ENCODE measurements at places on chromosomes 2 and 18.

GRCh38 chr2:15554525-15555218 lies 6.5 kb downstream of the NBAS start:
- no peak for DNase-seq

DNA sequence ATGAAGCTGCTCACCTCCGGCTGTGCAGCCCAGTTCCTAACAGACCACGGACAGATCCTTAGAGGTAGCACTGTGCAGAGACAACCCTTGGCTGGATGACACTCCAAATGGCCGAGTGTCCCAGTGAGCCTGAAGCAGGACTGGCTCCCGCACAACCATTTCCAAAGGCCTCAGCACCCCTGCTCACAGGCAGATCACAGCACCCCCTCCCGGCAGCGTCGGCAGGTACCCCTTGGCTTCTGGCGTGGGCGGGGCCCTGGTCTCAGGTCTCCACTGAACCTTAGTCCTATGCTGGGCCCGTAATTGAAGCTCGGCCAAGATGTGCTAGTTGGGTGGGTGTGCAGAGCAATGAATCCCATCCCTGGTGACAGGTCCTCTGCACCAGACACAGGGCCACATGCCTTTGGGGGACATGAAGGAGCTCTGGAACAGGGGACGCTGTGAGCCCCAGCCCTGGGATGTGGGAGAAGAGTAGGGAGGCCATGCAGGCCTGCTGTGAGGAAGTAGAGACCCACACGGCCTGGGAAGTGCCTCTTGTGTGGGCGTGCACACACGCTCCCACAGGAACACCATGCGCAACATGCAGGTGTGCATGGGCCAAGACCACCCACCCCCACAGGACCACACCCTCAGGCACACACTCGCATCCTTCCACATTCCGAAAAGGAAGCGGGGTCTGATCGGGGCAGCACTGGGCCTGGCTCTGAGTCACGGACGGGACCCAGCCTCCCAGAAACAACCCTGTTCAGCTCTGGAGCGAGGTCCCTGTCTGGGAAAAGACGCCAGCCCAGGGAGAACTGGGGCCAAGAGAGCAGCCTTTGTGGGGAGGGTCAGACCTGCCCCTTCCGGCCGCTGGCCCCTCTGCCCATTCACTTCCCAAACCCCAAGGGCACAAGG lies 2.8 kb downstream of the DUSP2 start:
- DNase-seq = no peak

DNA sequence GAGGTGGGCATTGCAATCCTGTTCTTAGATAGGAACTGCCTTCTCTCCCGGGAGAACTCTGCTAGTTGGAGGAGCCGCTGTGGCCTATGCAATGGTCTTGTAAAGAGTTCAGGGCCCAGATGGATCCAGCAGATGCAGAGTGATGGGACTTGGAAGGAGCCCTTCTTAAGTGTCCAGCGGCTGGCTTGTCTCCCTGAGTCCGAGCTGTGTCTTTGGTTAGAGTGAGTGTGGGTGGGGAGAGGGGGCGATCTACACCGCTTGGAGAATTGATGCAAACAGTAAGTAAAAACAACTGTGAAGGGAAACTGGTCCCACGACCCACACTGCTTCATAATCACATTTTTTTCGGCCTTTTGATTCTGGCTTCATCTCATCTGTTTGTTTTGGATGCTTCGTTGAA lies 89.8 kb upstream of the CYRIA start:
- no peak for DNase-seq

GRCh38 chr2:22198381-22199283 lies 1074.9 kb downstream of the TDRD15 start:
- DNase-seq = no peak

DNA sequence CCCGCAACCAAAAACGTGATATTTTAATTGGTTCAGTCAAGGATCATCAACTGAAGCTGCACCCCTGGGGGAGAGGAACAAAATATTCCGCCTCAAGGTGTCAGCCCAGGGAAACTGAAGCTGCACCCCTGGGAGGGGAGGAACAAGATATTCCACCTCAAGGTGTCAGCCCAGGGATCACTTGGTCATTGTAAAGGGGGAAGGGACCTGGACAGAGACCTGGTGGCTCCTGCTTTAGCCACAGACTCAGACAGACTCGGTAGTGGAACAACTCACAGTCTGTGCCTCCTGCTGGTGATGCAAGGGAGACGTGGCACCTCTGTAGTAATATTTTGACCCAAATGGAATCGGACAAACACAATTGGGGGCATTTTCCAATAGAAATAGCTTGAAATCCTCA lies 75.1 kb downstream of the GBX2 start:
- DNase-seq = no peak

- DNase-seq = no peak
These were observed 107.3 kb upstream of the IL1R2 start for GRCh38 chr2:101884423-101884822.

DNA sequence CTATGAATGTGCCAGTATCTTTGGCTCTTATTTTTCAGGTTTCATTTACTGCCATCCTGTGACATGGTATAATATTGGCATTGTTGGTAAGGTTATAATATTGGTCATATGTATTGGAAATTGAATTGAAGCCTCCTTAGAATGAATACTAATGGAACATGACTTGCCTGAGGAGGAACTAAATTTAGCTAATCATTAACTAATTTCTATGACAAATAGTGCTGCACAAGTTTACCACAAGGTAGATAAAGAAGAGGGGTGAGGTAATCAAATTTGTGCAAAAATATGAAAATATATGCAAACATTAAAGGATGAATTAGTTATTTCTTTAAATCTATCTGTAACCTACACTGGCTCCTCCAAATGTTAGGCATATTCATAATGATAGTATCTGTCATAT lies 43.2 kb upstream of the ORC2 start:
- no peak for DNase-seq

DNA sequence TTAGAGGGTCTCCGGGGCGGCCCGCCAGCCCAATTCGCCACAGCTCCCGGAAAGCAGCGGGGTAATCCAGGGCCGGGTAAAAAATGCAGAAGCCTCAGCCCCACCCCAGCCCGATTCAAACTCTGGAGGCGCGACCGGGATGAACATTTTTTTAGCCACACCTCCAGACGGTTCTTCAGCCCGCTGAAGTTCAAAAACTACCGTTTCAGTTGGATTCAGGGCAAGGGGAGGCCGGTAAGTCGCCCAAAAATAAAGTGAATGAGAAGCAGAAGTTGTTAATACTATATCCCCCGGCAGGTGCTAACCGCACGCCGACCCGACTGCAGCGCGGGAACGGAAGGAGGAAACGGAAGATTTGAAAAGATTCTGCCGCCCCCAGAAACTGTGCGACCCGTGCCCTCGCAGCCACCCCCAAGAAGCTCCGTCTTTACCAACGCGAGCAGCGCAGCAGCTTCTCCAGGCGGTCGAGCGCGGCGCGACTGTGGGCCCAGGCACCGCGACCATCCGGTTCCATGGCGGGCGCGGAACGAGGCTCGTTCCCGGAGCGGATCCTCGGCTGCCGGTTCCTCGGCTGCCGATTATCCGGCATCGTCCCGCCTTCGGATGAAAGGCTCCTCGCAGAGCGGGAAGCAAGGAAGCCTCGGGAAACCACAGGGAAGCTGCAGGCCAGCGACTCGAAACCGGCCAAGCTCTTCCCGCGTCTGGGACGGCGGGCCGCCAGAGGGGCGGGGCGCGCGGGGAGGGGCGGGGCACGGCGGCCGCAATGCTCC lies at the start of gene BARD1:
Gene BARD1, minus strand, starts transcription at position 703 of the 770 bp plus-strand sequence. Its CDS starts 114 bp downstream, at position 589.
- DNase-seq = no peak

GRCh38 chr18:69916412-69916811 lies 31.3 kb downstream of the CD226 start:
- DNase-seq = no peak

- no peak for DNase-seq
These were observed 195.9 kb upstream of the CYRIA start for GRCh38 chr2:16861530-16861929.

DNA sequence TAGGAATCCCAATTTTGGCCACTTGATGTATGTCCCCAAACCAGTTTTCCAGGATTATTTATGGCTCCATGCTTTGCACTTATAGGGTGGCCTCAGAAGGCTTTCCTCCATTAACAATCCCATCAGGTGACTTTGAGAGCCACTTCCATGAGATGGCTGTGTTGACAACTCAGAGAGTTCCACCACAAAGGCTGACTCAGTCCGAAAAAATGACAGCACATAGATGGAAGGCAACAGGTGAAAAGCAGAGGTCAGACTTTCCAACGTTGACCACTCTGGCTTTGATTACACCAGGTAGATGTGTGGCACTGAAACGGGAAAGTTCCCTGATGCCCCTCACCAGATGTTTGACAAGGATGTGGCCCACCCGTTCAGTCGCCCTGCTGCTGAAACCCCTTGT lies 431.4 kb upstream of the TNP1 start:
- no peak for DNase-seq

DNA sequence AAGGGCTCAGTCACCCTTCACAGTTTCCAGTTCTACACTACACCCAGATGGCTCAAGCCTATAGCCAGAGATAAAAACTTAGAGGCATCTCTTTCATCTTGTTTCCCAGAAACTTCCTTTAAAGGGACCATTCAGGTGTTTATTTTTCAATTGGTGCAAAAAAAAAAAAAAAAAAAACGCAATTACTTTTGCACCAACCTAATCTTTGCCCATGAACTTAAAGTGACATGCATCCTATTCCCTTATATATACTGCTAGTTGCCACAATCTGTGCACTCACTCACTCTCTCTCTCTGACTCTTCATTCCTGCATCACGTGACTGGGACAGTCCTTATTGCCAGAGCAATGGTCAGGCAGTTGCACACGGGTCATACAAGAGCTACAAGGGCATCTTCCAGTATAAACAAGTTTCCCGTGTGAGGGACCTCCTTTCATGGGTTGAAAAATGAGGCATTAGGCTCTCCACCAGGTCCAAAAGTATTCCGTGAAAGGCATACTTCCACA lies 789.4 kb downstream of the EPHA4 start:
- no peak for DNase-seq

- no peak for DNase-seq
These were observed 14.4 kb downstream of the GPR55 start for GRCh38 chr2:230910546-230911177.

DNA sequence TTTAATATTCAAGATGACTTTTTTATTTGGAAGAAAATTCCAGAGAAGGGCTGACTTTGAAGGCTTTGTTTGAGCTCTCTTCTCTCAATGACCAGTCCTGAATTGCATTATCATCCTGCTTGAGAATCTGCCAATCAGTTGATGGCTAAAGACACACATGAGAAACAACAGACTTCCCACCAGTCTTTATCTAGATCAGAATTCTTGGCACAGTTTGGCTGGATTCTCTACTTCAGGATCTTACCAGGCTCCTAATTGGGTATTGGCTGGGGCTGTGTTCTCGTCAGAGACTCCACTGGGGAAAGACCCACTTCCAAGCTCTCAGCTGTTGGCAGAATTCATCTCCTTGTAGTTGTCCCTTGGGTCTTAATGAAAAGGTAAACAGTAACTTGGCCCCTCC lies 86.0 kb downstream of the WDSUB1 start:
- DNase-seq = no peak

DNA sequence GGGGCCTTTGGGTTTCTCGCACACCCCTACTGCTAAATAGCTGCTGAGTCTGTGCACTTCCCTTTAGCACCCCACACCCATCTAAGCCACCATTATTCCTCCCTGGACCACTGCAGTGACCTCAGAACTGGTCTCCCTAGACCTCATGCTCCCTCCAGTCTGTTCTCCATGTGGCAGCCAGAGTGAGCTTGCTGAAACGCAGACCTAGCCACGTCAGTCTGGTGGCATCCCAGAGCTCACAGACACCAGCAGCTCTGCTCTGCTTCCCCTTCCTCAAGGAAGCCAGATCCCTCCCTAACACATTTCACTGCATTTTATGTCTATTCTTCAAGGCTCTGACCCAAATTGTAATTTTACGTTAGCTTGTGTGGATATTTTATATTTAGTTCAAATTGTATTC lies 144.4 kb downstream of the DYSF start:
- no peak for DNase-seq

- DNase-seq = no peak
These were observed 64.1 kb upstream of the CNGA3 start for GRCh38 chr2:98282109-98282508.

- peak; percentile 48 for DNase-seq
These were observed 742 bp upstream of the SOS1 start for GRCh38 chr2:39121523-39122063.

GRCh38 chr2:217940261-217941220 lies 62.3 kb downstream of the TNS1 start:
- DNase-seq = no peak

DNA sequence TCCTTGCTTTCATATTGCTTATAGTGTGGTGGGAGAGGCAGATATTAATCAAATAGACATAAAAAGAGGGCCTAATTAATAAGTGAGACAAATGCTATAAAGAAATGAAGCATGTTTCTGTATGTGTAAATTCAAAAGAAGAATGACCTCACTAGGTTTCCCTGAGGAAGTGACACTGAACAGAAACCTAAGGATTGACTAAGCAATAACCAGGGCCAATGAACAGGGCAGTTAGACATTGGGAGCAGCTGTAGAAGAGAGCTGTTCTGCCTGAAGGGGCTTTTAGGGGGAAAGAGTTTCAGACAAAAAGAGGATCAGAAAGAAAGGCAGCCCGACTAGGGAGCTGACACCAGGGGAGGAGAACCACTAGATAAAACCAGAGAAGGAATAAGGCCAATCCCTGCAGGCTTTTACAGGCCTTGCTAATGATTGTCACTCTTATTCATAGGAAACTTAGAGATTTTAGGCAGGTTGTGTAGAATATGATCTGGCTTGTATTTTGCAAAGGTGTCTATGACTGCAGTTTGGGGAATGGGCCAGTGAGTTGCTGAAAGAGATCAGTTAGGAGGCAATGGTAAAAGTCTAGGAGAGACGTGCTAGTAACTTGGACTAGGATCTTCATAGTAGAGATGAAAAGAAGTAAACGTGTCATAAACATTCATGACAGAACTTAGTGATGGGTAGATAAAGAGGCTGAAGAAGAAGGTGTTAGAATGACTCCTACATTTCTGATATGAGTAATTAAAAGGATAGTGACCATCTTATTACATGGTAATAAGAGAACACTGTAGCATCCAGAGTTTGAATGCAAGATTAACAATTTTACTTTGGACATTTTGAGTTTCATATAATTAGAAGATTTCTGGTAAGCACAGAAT lies 26.8 kb upstream of the NABP1 start:
- DNase-seq = no peak

DNA sequence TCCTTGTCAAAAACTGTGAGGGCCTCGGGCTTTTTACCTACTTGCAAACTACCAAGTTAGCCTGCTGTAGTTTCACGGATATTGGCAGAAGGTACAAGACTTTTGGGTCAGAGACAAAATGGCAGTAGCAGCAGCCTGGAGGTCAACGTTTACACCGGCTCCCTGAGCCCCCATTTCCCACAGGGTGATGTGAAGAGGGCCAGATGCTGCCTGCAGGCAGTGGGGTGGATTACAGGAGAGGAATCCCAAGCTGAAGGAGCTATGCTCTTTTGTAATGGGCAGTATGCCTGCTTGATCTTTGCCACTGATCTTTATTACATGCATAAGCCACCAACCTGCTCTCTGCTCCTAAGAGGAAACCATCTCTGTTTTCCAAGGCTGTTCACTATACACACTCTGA lies 29.5 kb upstream of the SP5 start:
- DNase-seq = no peak

DNA sequence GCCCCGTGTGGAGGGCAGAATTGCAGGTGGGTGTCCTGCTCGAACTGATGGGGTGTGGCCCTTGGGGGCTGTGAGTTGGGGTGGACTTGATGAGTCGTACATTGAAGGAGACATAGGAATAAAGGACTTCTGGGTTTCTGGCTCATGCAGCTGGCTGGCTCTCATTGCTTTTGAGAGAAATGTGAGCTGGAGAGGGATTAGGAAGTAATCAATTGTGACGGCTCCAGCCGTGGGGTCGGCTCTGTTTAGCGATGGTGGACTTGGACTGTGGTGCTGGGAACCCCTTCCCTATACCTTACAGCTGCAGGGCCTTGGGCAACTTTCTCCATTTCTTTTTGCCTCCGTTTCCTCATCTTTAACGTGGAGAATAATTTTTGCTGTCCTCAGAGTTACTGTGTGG lies 9.2 kb downstream of the IMPA2 start:
- no peak for DNase-seq

Measured in NCI-H748 treated with DMSO at 0.1 percent for 48 hours (cell line).